ENCODE measurements at places on chromosomes 7 and 10.

DNA sequence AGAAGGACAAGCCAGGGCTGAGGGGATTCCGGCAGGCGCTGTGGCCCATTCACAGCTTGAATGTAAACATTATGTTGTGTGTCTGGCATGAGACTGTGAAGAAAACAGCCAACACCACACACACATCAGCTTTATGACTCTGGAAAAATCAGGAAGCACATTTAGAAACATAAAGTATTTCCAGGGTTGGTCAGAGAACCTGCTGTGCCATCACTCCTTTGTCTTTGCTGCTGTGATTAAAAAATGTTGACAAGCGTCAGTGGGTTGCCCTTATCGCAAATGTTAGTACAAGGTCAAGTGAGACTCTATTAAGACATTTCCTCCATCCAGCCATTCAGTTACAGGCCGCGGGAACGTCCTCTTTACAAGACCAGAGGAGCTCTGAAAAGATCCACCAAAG is 95.4 kb downstream of the TAX1BP1 start:
- DNase-seq: no peak

DNA sequence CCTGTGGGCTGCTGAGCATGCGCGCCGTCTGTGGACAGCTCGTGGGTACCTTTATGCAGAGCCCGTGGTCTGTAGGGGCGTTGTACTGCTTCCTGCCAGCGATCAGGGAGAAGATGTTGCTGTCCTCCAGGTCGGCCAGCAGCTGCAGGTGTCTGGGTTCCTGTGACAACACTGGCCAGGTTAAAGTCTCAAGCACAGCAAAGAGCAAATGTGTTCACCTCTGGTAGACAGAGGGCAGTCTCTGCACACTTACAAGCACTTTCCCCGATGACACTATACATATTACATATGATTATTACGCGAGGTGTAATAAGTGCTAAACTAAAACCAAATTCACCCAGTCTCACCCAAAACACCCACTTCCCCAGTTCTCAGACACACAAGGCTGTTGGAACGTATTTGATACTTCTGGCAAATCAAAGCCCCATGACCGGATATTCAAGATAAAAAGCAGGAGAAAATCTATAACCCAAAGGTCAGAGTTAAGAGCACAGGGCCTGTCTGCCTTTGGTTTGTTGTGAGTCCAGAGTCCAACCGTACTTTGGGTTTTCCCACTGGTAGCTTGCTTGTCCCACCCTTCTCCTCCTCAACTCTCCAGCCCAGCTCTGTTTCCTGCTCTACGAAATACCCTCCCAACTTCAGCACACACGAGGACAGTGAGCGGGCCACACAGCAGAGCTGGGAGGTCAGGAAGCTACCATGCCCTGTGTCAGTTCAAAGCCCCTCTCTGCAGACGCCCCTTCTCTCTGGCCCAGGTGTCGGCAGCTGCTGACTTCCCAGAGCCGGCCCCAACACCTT is 49.7 kb upstream of the DDC start:
- no peak for DNase-seq

- DNase-seq: no peak
These were observed 4.4 kb upstream of the TBL2 start for GRCh38 chr7:73582664-73583202.

- DNase-seq: no peak
These were observed 6.7 kb upstream of the ZNF33B start for GRCh38 chr10:42645103-42645502.

DNA sequence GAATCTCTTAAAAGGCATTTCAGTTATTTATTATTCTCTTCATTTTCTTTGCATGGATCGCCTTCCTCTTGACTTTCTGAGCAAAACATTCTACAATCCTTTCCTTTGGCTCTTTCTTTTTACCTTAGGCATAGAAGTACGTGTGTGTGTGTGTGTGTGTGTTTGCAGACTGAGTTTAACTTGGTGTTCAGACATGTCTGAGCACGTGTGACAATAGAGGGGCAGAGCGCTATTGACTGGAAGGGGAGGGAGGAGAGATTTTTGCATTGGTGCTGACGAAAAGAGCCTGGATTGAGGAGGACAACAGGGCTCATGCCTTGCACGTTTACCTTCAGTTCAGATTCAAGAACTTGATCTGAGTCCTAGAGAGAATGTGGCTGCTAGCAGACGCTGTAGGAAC is 129.8 kb downstream of the SEC23IP start:
- no peak for DNase-seq

DNA sequence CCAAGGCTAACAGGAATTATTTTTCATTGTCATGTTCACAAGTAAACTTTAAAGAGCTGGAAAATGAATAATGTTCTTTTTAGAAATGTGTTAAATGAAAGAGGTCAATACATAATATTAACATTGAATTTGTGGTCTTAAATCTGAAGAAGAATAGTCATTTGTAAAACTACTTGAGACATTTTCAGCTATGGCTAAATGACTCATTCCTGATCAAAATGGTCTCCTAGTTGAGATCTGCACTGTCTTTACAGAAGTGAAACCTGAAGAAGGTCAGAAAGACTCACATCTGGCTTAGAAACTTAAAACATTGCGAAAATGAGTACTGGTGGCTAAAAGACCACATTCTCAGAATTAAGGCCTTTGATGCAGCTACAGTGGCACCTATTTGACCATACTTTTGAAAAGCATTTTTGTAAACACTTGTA is 5.9 kb downstream of the PIK3CG start:
- DNase-seq: no peak

GRCh38 chr7:134690016-134690415 is 43.4 kb downstream of the BPGM start:
- DNase-seq: no peak

DNA sequence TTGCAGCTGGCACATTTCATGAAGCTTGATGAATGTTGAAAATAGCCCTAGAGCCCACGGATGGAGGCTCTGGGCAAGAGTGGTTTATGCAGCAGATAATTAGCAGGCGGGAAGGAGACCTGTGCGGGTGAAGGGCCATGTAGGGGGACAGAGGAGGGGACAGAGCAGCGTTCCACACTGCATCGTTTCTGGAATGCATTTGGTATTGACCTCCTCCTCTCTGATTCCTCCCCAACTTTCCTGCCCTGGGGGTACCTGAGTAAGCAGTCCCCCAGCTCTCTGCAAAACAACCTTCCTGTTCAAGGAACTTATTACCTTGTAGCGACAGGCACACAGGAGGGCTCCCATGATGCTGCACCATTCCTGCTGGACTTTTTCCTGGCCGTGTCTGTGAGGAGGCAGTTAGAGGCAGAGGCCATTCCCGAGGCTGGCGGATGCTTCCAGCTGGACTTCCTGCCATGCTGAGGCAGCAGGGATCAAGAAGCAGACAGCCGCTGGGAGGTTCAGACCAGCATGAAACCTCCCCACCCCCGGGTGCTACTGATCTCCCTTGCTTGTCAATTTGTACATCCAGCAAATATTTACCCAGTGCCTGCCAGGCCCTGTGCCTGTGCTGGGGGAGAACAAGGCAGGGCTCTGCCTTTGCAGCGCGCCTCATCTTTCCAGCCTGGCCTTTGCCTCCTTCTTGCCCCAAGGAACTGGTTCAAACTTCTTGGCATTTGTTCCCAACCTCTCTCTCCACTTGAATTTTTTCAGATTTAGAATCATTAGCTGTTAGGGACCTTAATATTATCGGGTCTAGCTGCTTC is 28.7 kb downstream of the SLC29A3 start:
- DNase-seq: no peak

GRCh38 chr10:76210211-76210610 is 778.8 kb downstream of the LRMDA start:
- DNase-seq: no peak

DNA sequence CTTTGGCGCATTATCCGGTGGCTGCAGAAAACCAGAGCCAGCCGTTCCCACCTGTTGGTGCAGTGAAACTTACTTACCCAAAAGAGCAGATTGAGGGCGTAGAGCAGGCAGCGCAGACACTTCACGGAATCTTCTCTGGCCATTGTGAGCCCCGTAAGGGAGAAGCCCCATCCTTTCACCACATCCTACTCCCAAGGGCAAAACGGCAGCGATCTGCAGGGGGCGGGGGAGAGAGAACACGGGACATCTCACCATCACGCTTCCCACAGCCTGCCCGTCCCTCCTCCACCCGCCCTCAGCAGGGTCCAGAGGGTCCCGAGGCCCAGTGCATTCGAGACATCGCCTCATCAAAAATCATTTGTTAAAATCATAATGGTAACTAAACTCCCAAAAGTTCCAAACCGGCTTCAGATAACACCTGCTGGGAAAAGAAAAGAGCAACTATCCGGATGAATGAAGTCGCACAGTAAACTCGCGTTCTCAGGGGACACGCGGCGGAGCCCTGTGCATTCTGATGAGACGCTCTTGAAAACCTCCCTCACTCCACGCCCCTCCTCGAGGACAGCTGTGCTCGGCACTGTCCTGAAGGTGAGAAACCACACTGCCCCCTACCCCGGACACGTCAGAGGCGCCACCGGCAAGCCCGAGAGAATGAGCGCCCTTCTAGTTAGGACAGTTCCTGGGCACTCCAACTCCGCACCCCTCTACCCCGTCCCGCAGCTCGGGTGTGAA is 1.2 kb downstream of the TSPAN12 start:
- DNase-seq: no peak

DNA sequence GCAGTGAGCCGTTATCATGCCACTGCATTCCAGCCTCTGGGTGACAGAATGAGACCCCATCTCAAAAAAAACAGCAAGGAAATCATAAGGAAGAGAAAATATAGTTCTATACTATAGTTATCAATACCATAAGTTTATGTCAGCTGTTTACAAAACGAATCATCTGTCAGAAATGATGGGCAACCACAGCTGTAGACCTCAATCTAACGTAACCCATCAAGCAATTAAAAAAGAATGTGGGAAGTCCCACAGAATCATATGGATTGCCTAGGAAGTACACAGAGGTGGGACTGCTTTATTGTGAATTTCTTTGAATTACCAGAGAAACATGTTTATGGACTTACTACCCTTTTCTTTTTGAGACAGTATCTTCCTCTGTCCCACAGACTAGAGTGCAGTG is 6.9 kb downstream of the NRBF2 start:
- DNase-seq: no peak

DNA sequence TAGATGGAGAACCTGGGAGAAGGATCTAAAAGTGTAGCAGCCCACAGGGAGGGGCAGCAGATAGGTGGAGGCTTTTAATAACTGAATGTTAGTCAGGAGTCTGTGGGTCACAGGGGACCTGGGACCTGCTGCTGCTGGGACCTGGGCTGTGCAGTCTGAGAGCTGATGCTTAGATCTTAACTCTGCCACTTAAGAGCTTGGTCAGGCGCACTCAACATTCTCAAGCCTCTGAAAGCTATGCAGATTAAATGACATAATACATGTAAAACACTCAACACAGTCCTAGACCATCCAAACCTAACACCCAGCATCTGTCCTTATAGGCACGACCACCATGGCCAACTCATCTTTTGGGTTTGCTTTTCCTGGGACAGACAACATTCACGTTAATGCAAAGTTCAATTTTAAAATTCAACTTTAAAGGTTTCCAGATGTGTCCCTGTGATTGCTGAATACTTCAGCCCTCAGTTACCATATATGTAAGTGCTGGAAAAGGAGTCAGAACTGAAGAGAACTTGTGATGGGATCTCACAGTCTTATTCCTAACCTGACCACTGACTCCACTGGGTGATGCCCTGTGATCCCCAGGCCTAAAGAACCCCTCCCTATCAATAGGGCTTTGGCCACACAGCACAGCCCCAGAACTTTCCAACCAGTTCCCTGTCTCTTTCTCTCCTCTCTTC is 321.0 kb downstream of the PLXNA4 start:
- no peak for DNase-seq

DNA sequence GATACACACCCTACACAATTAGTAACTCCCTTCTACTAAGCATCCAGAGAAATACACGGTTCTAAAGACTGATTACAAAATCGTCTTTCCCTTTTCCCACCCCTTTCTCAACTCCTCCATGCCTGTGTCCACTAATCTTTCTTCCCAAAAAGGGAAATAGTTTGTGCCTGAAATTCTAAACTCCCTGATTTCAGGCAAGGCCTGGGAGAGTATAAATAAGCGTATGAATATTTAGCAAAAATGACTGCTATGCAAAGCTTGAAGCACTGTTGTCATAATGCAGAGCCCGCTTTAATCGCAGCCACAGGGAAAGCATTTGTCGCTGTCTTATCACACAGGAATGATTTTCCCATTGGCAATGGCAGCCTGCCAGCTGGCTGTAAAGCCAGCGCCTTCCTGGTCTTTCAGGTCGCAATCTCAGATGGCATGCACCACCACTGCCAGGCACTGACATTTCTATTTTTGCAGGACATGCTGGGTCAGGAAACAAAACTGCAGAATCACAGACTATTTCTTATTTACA is 142.9 kb upstream of the PCGF5 start:
- DNase-seq: no peak

GRCh38 chr7:45430397-45430796 is 143.8 kb upstream of the ADCY1 start:
- no peak for DNase-seq

- DNase-seq: no peak
These were observed 1.2 kb downstream of the GET4 start for GRCh38 chr7:877312-878232.

DNA sequence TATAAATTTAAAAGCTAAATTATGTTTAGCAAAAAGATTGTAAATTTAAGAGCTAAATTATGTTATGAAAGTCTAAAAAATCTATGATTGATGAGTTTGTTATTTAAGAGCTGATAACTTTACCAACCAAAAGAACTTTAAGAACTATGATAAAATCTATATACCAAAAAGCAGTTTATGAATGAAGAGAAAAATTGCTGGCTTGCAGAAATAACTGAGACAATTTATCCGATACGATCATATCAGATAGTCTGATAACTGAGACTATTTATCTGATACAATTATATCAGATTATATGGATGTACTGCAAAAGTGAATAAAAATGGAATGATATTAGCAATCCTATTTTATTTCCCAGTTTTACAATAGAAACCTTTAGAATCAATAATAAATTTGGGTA is 50.2 kb downstream of the IQUB start:
- no peak for DNase-seq

DNA sequence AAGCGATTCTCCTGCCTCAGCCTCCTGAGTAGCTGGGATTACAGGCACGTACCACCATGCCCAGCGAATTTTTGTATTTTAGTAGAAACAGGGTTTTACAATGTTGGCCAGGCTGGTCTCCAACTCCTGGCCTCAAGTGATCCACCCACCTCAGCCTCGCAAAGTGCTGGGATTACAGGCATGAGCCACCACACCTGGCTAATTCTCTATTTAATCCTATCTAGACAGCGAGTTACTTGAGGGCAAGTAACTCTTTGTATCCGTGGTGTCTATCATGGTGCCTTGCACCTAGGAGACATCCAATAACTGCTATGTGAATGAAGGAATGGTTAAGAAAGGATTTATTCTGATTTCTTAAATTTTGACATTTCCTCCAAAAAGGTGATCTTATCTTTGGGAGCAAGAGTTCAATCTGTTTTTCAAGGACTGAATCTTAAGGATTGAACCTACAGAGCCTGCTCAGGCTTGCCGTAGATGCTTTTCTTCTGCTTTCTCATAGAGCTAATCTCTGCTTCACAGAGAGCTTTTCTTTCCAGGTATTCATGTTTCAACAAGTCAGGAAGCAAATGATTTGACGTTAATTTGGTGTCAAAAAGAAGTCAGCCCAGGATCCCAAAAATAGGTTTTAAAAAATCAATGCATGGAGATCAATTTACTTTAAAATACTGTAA is 101.6 kb downstream of the CUL2 start:
- DNase-seq: no peak
